ENCODE measurements at places on chromosomes 5 and 9.

DNA sequence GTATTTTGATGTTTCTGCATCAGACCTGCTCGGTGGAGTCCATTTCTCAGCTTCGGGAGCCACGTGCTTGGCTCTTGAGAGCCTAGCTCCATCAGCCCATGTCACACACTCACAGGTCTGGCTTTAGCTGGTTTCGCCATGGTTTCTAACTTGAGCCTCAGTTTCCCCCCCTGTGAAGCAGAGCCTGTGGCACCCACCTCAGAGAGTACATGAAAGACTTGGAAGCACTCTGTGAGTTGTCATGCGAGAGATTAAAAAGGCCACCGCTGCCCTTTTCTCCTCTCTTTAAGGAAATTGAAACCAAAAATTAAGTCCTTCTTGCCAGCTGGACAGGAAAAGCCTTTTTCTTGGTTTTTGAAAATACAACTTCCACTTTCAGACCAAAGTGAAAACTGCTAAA, 8.8 kb downstream of the TENT4A start:
- DNase-seq, result no peak
- H3K27me3 ChIP-seq, result no peaks in the 10 kb centered on the region
- peaks cover 49% of the 10 kb centered on the region for H3K4me1 ChIP-seq
- H3K36me3 ChIP-seq, result peaks cover 8% of the 10 kb centered on the region
- H3K27ac ChIP-seq, result no peak overlapping the region
- no peak overlapping the region for H3K4me3 ChIP-seq

DNA sequence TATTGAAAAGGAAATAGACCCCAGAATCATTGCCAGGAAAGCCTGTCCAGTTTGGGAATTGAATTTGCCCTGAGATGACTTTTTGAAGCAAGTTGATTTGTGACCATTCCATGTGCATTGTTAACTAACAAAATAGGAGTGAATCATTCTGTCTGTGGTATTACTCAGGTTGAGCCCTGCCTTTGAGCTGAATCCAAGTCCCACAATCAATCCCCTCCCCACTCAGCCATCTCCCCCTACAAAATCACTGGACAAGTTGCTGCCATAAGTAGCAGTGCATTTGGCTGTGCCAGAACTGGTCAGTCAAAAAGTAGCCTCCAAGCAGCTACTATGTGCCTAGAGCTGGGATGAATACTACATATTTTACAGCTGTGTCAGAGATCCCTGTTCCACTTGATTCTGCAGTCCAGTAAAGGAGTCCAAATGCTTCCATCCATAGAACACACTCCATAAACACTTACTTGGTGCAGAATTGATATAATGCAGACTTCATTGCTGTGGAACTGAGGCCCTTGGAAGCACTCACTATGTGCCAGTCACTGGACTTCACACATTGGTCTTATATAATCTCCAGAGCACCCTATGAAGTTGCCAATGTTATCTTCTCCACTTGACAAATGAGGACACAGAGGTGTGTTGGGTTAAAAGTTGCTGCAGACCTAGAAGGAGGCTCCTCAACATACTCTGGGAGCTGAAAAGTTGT, 96.1 kb downstream of the ZNF462 start:
- no peaks in the 10 kb centered on the region for H3K27me3 ChIP-seq
- DNase-seq, result no peak
- H3K4me3 ChIP-seq, result no peak overlapping the region

- H3K27ac ChIP-seq, result no peak overlapping the region
- no peaks in the 10 kb centered on the region for H3K27me3 ChIP-seq
- DNase-seq, result no peak
- H3K4me1 ChIP-seq, result no peaks in the 10 kb centered on the region
- no peak overlapping the region for H3K4me3 ChIP-seq
Measured at GRCh38 chr9:969310-970150, 6.9 kb upstream of the DMRT3 start.

GRCh38 chr5:137142764-137143605, 356.1 kb downstream of the SPOCK1 start:
- H3K4me3 ChIP-seq, result no peak overlapping the region
- no peaks in the 10 kb centered on the region for H3K27me3 ChIP-seq

DNA sequence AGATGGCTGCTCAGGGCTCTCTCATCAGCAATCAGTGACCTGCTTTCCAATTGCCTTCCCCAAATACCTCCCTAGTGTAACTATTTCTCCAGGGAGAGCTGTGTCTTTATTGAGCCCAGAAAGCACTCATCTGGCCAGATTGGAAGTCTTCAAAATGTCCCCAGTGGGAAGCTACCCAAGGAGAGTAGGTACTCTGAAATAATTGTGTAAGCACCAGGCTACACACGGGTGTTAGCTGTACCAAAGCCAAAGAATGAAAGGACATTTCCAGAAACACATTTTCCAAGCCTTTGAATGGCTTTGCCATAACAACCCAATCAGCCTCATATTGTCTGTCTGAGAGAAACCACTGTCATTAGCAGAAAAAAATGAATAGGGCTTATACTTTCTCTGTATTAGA, 318.8 kb downstream of the FAM170A start:
- no peaks in the 10 kb centered on the region for H3K4me1 ChIP-seq
- no peaks in the 10 kb centered on the region for H3K36me3 ChIP-seq
- no peaks in the 10 kb centered on the region for H3K27me3 ChIP-seq
- no peak overlapping the region for H3K4me3 ChIP-seq
- no peak for DNase-seq

DNA sequence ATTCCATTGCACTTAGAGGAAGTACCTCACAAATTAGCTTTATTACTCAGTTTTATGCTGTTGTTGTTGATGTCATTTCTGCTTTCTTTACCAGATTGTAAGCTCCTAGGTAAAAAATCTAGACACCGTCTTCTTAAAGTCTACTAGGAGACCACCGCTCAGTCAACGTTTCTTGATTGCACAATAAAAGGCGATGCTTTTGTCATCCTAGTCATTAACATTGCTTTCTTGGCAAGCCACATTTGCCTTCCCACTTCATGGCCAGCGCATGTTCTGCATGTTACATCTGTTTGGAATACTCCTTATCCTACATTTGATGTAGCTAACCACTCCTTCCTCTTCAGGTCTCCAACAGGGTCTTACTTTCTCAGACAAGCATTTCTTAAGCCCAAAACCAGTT, 464.0 kb upstream of the TUSC1 start:
- no peaks in the 10 kb centered on the region for H3K4me1 ChIP-seq
- no peak overlapping the region for H3K4me3 ChIP-seq
- no peak overlapping the region for H3K27ac ChIP-seq
- no peaks in the 10 kb centered on the region for H3K27me3 ChIP-seq
- no peaks in the 10 kb centered on the region for H3K36me3 ChIP-seq
- no peak for DNase-seq

GRCh38 chr9:112072721-112073638, 102.1 kb downstream of the SUSD1 start:
- no peak for DNase-seq
- peaks cover 64% of the 10 kb centered on the region for H3K4me1 ChIP-seq
- no peak overlapping the region for H3K4me3 ChIP-seq
- peaks cover 14% of the 10 kb centered on the region for H3K36me3 ChIP-seq
- no peaks in the 10 kb centered on the region for H3K27me3 ChIP-seq

DNA sequence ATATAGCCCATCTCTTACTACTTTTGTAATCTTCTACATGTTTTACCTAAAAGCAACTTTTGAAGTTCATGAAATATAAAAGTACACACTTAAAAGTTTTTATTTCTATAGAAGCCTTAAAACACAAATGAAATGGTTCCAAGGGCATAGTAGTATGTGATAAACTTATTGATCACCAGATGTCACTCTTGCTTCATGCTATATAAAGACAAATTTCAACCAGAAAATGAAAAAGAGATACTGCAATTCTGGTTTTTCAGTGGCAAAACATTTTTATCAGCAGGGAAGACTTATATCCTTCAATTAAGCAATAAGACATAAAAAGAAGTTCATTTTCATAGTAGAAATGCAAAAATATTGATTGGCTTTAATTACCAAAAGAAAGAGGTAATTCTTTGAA, 69.4 kb upstream of the FBXL17 start:
- no peaks in the 10 kb centered on the region for H3K4me1 ChIP-seq
- H3K4me3 ChIP-seq, result no peak overlapping the region
- H3K36me3 ChIP-seq, result no peaks in the 10 kb centered on the region

- H3K4me3 ChIP-seq, result no peak overlapping the region
- H3K27me3 ChIP-seq, result no peaks in the 10 kb centered on the region
- no peak overlapping the region for H3K27ac ChIP-seq
- no peaks in the 10 kb centered on the region for H3K36me3 ChIP-seq
Measured at GRCh38 chr9:112844771-112845542, 45.7 kb downstream of the SLC46A2 start.
